ENCODE measurements at places on chromosomes 6 and 20.

GRCh38 chr6:141309295-141309694 lies 823.4 kb upstream of the GJE1 start:
- no peak for DNase-seq

DNA sequence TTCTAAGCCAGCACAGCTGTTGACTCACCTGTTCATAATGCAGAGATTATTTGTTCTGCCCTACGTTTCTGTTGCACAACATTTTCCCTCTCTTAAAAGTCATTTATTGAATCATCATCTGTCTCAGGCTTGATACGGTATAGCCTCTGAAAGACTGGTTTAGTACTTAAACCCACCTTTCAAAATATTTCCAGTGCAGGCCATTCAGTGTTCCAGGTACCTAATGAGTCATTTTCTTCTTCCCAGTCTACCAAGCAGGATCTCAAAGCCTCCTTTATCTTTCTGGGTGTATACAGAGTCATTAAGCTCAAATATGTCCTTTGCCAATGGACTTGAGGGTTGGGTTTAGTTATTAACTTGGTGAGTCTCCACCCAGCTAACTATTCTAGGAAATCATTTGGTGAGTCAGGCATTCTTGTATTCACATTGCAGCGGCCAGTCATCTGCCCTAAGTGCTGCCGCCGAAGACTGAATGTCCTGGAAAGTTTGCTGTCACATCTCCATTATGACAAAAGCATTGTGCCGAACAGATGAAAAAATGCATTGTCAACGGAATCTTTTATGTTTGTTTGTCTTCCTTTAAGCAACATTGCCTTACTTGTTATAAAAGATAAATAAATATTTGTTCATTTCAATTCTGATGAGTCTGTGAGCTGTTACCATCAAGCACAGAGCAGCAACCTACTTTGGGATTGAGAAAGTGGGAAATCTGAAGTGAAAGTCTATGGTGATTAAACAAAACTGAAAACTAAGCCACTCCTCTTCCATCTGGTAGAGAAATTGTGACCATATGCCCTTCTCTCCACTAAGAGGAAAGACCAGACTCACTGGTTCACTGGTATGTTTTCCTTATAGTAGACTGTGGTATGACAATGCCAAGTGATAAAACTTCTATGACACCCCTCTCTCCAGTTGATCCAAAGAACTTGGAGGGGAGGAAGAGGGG lies 14.3 kb upstream of the FAM135A start:
- no peak for DNase-seq

GRCh38 chr6:30160785-30161531 lies at the start of gene TRIM10:
TRIM10 (minus strand) TSS chr6:30161211; CDS start chr6:30160858, 353 bp downstream.
- DNase-seq = no peak

DNA sequence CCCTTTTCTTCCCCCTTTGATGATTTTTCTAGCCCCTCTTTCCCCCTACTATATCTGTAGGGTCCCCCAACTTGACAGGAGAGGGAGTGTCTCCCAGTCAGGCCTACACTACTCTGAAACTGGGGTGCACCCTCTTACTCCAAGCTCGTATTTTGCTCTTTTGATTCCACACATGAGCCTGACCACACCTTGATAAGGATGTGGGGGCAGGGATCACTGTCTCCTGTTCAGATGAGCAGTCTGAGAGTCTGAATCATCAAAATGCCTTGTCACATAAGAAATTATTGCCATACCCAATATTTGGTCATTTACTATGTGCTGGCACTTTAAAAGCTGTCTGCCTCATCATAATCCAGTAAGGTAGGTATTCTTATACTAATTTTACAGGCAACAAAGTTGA lies 15.9 kb downstream of the PNPLA1 start:
- no peak for DNase-seq

DNA sequence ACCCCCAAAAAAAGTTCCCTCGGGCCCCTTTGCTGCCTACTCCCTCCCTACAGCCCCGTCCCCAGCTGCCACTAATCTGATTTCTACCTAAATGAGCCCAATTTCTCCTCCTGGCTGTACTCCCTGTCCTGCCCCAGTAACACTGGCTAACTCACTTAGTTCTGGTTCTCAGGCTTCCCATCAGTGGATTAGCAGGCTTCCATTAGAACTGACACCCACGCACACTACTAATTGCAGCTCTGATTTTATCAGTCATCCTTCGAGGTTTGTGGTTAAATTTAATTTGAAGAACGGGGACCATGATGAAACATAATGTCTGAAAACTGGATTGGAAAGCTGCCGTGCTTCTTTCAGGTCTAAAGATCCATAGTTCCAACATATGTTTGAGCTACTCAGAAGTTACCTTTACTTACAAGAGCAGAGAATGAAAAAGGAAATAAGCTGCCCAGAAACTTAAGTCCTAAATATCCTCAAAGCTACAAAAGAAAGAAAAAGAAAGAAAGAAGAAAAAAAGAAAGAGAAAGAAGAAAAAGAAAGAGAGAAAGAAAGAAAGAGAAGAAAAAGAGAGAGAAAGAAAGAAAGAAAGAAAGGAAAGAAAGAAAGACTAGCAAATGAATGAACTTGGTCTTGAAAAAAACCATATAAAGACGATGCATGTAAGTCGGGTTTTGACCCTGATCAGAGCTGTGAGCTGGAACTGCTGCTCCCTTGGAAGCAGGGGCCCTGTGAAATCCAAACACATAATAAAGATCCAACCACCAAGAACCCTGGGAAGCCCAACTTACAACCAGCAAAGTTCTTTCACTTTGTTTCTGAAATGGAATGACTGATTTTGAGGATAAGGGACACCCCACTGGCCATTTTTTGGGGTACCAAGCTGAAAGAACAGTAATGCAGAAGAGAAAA lies 51.7 kb downstream of the CNKSR3 start:
- no peak for DNase-seq

DNA sequence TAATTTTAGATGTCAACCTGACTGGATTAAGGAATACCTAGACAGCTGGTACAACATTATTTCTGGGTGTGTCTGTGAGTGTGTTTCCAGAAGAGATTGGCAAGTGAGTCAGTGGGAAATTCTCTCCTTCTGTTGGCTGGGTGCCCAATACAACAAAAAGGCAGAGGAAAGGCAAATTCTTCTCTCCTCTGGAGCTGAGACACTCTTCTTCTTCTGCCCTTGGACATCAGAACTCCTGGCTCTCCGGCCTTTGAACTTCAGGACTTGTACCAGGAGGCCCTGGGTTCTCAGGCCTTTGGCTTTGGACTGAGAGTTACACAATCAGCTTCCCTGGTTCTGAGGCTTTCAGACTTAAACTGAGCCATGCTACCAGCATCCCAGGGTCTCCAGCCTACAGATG lies 7.8 kb upstream of the BTN3A1 start:
- no peak for DNase-seq

- DNase-seq = no peak
These were observed 988 bp downstream of the UBE2V1 start for GRCh38 chr20:50111829-50112495.

DNA sequence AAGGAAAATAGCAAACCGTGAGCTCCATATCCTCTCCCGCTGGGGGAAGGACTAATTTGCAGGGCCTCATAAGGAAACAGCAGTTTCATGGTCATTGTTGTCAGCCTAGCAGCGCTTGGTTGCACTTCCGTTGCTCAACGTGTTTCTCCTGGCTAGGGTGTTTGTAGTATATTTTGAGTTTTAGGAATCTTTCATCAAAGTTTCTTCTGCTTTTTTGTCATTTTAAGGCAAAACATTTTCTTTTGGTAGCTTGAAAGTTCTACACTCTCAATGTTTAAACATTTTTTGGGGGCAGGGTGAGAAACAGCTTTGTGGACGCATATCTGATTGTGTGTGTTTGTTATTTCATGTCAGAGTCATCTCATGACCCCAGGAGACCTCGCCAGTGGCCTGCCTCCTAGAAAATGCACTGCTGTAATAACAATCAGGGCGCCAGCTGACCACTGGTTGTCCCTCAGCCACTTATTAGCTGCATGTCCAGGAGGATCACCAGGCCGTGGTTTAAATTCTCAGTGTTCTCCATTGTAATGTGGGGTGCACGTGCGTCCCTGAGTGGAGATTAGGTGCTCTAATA lies 20.6 kb downstream of the JARID2 start:
- no peak for DNase-seq

DNA sequence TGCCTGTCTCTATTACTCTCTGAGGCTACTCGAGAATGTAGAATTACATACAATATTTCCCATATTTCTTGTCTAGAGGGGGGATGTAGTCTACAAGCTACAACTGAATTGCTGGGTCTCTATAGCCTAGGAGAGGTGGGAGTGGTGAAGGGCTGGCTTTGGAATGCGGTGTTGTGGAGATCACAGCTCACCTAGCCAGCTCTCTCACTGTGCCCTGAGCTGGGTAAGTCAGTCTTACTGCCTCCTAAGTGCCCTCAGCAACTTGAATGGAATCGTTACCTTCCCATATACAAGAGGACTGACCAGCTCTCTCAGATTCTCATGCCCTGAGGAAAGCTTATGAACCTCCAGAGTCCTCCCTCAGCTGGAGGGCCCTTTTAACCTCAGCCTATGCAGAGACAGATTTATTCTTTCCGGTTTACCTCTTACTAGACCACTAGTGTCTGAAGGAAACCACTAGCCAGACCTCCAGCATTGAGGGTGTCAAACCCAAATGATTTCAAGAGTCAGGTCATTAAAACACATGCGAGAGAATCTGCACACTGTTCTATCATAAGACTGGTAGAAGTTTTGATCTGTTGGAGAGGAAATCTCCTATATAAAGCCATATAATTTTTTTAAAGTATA lies 20.6 kb downstream of the VIP start:
- no peak for DNase-seq

DNA sequence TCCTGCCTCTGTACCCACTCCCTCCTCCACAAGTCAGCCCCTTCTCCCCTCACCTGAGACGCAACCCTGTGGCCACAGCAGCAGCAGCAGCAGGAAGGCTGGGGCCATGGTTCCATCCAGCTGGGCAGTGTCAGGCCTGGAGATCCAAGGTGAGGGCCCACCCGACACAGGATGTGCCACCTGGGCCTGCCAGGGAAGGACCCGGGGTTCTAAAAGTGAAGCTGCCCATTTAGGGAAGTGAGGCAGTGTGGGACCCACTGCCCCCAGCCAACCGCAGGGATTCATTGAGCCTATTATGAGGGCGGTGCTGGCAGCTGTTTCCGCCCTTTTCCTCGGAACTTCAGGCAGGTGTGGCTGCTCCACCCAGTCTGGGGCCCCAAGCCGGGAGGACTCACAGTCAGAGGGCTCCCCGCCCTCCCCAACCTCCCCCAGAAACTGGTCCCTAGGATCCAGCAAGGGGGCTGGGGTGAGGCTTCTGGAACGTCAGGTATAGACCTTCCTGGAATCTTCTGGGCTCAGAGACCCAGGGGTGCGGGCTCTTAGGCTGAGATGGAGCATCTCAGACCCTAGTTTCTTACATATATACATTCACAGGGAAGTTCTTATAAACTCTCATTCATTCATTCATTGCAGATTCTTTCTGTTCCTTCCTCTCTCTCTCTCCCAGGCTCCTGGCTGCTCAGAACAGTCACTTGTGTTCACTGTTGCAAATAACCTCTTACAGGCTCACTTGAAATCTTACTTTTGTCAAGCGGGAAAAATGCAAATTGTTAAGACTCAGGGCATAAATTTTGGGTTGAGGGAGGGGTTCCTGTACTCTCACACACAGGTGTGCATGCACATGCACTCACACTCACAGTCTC lies at the start of gene TREML2:
Gene TREML2, minus strand, starts transcription at position 249 of the 863 bp plus-strand sequence. Its CDS starts 141 bp downstream, at position 108.
- no peak for DNase-seq

DNA sequence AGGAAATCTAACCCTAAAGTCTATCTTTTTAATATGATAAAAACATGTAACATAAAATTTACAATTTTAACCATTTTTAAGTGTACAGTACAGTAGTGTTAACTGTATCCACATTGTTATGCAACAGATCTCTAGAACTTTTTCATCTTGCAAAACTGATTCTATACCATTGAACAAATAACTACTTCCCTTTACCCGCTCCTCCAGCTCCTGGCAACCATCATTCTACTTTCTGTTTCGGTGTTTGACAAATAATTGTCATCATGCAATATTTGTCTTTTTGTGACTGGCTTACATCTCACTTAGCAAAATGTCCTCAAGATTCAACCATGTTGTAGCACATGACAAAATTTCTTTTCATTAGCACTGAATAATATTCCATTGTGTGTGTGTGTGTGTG lies 203.2 kb downstream of the SIM1 start:
- DNase-seq = no peak

DNA sequence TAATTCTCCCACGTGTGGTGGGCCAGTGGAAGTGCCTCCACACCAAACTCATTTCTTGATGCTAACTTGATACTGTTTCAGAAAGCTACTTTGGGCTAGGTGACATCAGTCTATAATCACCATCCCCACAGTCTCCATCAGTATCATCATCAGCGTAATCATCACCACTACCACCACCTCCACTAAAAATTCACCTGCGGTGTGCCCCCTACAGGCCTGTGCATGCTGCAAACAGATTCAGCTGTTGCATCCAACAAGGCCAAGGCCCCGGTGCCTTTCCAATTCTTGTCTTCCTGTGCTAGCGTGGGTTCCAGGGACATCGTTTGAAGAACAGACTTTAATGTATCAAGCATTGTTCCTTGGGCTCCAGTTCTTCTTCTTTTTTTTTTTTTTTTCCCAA lies 201.3 kb upstream of the EXOC2 start:
- no peak for DNase-seq

DNA sequence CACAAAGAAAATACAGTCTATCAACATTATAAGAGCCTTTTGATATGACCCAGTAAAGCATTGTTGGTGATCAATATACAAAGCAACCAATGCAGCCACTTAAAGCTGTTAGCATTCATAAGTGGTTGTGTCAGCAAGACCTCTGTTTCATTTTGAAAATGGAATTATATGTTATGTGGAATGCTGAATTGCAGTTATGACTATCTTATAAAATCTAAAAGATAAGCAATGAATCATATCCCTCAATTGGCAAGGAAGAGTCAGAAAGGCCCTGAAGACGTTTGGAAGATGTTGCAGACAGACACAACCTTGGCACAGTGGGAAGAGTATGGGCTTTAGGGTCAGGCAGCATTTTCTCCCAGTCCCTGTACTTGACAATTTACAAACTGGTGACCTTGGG lies 93.8 kb upstream of the RNF217 start:
- DNase-seq = no peak

GRCh38 chr6:47862731-47863130 lies 80.9 kb downstream of the OPN5 start:
- no peak for DNase-seq

GRCh38 chr6:130843575-130844320 lies 16.5 kb downstream of the SMLR1 start:
- no peak for DNase-seq

DNA sequence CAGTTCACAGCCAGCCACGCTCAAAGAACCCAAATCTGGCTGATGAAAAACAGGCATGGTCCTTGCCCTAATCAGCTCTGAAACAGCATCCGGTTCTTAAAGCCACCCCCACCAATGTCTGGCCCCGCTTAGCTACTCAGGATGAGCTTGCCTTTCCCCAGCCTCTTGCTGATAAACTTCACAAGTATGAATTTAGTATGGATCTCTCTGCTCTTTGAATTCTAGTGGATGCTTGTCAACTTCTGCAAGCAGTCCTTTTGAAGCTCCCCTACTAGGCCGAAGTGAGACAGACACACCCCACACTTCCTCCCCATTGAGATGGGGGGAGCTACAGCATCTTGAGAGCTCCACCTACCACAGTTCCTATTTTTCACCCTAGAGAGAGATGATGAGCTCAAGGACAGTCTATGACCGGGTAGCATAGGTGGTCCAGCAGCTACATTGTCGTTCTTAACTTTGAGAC lies 36.7 kb downstream of the EBF4 start:
- no peak for DNase-seq
